ENCODE measurements at places on chromosomes 1 and 21.

DNA sequence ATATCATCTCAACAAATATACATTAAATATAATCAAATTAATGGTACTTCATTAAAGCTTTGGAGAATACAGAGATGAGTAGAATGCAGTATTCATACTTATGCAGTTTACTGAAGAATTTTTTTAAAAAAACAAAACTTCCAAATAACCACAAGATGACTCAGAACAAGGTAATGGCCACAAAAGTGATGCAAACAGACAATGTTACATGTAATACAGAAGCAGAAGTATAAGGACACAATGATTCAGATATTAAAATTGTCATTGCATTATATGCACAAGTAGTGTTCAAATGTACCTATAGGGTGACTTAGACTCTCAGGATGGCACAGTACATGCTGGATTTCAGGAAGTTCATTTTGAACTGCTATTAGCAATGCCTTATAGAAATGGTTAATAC is 227.2 kb upstream of the ST6GALNAC5 start:
- no peak for ATAC-seq

GRCh38 chr1:31788825-31789256 is 24.7 kb upstream of the ADGRB2 start:
- peak; percentile 65 for ATAC-seq

DNA sequence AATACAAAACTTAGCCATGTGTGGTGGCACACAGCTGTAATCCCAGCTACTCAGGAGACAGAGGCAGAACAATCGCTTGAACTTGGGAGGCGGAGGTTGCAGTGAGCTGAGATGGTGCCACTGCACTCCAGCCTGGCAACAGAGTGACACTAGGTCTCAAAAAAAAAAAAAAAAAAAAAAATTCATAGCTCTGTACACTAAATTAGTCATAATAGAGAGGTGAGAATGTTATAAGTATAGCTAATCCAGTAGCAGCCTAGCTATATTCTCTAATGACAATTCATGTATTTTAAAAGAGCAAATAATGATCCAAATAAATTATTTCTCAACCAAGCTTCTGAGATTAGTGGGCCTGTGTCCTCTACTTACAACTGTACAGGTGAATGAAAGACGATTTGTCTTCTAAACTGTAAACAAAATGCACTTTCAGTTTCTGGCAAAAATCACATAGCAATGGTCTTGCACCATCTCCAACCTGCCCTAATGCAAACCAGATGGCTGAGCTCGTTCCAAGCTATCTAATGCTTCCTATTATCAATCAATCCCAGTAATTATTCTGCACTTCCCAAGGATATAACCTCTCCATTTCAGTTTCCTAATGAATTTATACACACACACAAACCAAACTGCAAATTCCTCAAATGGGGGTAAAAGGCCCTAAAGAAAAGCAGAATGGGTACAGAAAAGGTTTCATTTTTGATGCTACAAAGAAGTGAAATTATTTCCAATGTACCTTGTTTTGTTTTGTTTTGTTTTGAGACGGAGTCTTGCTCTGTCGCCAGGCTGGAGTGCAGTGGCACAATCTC is 56.5 kb downstream of the GATAD2B start:
- peak; percentile 49 for ATAC-seq

DNA sequence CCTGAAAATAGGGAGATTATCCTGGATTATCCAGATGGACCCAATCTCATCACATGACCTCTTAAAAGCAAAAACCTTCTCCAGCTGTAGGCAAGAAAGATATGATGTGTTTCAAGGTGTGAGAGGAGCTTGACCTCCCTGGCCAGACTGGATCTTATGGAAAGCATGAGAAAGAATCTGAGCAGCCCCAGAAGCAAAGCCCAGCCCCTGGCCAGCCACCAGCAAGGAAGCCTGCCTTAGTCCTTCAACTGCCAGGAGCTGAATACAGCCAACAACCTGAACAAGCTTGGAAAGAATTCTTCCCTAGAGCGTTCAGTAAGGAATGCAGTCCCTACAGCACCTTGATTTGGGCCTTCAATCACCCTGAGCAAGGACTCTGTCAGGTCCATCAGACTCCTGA is 375.0 kb upstream of the CHRM3 start:
- no peak for ATAC-seq

GRCh38 chr1:151534662-151535278 is 5.3 kb upstream of the TUFT1 start:
- ATAC-seq = peak; percentile 8

DNA sequence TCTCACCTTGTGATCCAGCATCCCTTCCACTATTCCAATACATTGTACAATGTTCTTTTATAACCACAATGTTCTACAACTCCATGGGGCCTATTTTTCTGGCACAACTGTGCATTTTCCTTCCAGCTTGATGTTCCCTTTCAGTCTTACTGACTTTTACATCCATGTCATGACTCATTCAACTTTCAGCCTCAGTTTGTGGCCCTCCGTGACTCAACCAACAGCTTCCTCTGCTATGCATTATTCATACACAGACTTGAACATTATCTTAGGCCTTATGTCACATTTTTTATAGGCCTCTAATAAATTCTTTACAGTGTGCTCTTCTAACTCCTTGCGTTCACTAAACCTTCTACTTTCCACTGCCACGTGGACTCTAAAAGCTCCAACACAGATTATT is 119.4 kb upstream of the PRMT6 start:
- no peak for ATAC-seq
